Endothelial cell of umbilical vein (primary cell): ENCODE measurements at places on chromosomes 7 and 10. TPM values are rescaled to one million over a fixed set of nuclear protein-coding genes. Genes with fewer than 3 reads are reported as not detected.

TMEM225B gene
- 0.08 and 0.29 TPM in 2 replicates for polyA plus RNA-seq

SPDYE9 gene
- not detected in 2 replicates for polyA plus RNA-seq

OR2F2 gene
- polyA plus RNA-seq, result not detected in 2 replicates

CHCHD2 gene
- polyA plus RNA-seq, result 616 and 626 TPM in 2 replicates

CRYGN gene
- not detected in 2 replicates for polyA plus RNA-seq

OR13A1 gene
- not detected in 2 replicates for polyA plus RNA-seq

NKX6-2 gene
- polyA plus RNA-seq, result not detected in 2 replicates

TUBB8 gene
- 0.18 and 0.45 TPM in 2 replicates for polyA plus RNA-seq

CAMK2B gene
- polyA plus RNA-seq, result 0.57 and 0.72 TPM in 2 replicates

GRCh38 chr7:36949711-36950600 is 225.7 kb upstream of the AOAH start:
- no peak for DNase-seq

- peak; percentile 96 for DNase-seq
These were observed at the start of gene ITGB1 for GRCh38 chr10:32958085-32959005. TSS of gene ITGB1 (minus strand) at chr10:32958230. CDS start at chr10:32935558, 22,672 bp downstream.

DNA sequence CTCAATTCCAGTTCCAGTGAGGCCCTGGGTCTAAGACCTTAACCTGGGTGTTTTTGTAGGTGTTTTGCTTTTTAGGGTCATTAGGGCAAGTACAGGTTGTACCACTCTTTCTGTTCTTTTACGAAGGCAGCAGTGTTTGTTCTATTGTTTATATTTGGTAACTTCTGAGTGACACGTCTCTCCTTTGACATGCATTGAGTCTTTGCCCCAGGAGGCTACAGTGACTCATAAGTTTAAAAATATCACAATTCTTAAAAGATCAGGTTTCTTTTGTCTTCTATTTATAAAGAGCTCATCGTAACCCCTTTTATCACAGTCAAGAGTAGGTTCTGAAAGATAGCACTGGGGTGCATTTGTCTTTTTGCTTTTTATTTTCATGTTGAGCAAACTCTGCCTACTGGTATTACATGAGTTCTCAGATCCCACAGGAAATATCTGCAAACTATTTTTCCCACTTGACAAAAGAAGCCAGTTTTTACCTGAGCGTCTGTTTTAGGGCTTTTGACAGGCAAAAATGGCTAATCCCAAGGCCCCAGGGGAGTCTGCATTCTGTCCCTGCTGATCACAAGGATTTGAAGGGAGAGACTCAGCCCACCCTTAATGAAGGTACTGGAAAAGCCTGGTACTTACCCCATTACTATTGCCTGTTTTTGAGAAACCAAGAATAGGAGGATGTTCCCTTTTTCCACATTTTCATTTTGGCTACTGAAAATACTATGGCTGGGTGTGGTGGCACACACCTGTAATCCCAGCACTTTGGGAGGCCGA is 7.9 kb downstream of the NUDT13 start:
- peak; percentile 72 for DNase-seq

- peak; percentile 13 for DNase-seq
These were observed 27.7 kb downstream of the ZNF775 start for GRCh38 chr7:150406567-150407421.

DNA sequence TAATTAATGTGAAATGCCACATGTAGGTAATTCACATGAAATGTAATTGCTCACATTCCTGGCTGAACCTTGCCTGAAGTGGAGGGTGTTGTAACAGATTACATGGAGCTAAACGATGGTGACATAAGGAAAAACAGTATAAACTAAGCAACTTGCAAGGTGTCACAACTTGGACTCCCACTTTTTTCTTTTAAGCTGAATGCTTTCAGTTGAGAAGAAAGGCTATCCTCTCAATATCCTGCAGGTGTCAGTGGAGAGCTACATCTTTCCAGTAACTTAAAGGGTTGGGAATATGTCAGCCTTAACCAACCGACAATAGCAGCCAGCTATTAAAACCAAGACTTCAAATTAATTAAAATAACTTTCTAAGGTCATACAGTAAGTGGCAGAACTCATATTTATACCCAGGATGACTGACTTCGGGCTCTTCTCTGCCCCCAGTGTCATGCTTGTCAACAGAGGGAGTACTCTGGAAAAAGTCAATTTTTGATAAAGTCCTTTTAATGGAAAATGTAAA is 33.7 kb downstream of the NRBF2 start:
- DNase-seq, result peak; percentile 84

DNA sequence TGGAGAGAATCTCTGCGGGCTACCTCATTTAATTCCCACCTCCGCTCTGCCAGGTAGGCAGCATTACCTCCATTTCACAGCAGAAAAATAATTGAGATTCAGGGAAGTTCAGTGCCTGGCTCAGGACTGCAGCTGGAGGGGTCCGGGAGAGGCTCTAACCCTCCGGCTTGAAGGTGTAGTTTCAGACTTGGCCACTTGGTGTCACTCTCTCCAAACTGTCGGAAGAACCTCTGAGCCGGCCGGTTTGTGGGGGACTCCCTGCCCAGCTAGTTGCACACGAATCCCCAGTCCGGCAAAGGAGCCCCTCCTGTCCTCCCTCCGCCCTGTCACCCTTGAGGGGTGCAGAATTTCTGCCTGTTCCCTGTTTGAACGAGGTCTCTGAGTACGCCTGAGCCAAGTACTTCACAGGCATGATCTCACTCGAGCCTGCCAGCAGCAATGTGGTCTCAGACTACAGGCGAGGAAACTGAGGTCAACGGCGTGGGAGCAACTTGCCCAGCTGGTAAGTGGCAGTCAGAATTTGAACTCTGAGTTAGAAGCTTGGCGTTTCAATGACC is 144.7 kb upstream of the ZNF716 start:
- DNase-seq, result no peak

GRCh38 chr10:100799881-100800280 is 54.5 kb downstream of the PAX2 start:
- no peak for DNase-seq

DNA sequence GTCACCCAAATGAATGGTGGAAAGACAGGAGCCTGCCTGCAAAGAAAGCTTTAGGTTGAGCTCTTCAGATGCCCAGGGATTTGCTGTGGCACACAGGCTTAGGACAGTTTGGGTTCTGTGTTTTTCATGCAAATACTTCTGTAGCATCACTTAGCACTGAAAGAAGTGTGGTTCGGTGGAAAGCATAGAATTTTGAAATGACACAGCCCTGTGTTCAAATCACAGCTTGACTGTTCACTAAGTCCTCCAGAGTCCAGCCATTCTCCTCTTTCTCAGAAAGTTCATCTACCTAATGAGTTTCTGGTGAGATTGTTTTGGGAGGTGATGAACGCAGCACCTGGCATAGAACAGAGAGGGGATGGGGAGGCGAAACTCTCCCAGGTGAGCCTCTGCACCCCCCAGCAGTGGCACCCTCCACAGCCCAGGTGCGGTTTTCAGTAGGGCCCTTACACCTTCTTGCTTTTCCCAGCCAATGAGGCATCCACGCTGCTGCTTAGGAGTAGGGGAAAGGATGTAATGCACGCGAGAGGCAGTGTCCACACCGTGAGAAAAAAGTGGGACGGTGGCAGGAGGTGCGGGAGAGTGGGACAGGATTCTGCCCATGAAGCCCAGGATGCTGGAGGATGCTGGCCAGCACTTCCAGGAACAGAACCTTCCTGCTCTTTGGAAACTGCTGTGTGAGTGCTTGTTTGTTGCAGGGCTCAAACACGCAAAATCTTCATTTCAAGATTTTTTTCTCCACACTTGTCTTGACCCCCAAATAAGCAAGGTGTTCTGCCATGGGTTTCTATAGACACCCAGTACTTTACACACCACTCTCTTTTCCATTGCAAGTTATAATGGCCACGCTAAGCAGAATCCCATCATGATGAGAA is 11.6 kb downstream of the EN2 start:
- no peak for DNase-seq

DNA sequence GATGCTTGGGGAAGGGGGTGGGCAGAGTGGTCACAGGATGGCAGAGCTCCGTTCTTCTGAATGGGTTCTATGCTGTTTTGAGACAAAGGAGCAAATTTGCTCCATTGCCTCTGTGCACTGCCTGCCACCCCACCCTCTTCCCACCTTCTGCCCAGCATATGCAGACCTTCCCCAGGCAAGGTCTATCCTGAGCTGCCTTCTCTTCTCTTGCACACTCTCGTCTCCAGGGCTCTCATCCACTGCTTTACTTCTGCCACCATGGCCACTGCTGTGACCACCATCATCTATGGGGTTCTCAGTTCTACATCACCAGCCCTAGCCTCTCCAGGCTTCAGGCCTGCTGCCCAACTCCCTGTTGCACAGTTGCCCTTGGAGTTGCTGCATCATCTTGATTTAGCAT is 230.4 kb downstream of the TMEM178B start:
- no peak for DNase-seq

- no peak for DNase-seq
These were observed 19.0 kb downstream of the GBF1 start for GRCh38 chr10:102264371-102264770.

GRCh38 chr7:98213296-98213887 is 2.2 kb downstream of the BHLHA15 start:
- DNase-seq, result no peak

DNA sequence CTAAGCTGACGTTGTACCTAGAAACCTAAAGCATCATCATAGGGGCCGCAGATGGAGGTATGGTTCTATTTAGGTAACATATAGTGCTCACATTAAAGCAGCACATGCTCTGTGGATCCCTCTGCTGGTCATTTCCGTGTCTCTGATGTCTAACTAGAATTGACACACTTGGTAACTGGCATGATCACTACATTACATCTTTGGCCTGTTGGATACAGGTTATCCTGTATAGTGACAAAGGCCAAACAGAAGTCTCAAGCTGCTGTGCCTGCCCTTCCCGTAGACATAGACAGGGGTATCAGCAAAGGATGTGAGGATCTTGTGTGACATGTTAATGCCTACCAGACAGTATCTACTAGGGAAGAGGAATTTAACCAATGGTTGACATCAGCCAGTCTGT is 51.2 kb downstream of the KIF5B start:
- DNase-seq, result peak; percentile 57

GRCh38 chr7:18399436-18400235 is 95.9 kb upstream of the HDAC9 start:
- no peak for DNase-seq

DNA sequence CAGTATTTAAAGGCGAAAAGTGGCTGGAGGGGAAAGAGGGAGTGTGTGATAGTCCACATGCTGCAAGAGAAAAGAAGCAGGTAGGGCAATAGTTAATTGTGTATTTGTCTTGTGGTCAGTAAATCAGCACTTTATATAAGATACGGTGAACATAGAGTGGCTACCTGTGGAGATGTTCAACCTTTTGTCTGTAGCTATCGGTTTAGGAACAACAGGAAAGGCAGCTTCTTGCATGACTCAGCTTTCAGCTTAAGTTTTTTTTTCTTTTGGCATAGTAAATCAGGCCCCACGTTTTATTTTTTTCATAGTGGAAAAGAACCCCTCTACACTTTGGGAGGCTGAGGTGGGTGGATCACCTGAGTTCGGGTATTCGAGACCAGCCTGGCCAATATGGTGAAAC is 14.2 kb upstream of the MTPN start:
- peak; percentile 8 for DNase-seq

GRCh38 chr7:158374586-158374985 is 213.0 kb downstream of the PTPRN2 start:
- DNase-seq, result no peak

GRCh38 chr10:33421789-33422462 is 87.5 kb upstream of the NRP1 start:
- peak; percentile 18 for DNase-seq

DNA sequence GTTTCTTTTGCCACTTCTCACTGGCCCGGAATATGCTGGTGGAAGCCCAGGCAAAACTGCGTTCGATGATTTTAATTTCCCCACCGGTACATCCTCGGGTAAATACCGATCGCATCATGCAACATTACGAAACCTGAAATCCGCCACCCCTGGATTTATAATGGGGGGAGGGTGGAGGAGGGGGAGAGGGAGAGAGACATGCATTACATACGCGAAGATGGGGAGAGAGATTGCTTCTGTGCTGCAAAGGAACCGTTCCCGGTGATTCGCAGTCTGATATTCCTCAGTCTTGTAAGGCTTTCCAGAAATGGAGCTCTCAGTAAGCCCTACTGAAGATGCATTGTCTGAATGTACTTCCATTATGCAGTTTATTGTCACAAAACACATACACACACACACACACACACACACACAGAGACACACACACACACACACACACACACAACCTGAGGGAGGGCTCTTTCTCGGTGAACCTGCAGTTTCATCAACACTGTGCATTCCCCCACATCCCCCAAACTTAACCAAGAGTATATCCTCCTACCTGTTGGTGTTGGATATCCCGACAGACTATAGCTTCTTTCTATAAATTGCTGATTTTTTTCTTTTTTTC is 741 bp downstream of the GPR85 start:
- peak; percentile 3 for DNase-seq

- DNase-seq, result no peak
These were observed 15.9 kb downstream of the GUSB start for GRCh38 chr7:65966146-65966545.

DNA sequence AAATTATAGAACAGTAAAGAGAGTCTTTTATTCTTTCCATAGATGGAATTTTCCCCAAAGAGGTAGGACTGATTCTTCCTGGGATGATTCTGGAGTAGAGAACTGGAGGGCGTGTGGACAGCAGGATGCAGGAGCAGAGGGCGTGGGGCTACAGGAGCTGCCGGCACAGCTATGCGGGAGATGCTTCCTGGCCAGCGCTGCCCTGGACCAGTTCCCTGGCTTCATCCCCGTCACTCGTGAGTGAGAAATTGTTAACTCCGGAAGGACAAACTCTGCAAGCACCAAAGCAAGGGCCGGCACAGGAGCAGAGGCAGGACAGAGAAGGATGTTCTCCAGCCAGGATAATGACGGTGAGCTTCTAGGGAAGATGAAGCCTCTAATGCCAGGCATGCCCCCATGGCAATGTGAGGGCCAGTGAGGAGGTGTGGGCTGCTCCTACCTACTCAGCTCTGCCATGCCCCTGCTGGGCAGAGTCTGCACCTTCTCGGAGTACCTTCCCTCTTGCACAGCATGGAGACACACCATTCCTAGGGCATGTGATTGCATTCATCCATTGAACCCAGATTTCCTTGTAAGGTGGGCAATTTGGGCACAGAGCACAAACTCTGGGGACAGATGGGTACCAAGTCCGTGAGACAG is 760.9 kb upstream of the IGFBP3 start:
- DNase-seq, result no peak

- DNase-seq, result peak; percentile 54
These were observed 669 bp downstream of the PI4K2A start for GRCh38 chr10:97640868-97641811.

DNA sequence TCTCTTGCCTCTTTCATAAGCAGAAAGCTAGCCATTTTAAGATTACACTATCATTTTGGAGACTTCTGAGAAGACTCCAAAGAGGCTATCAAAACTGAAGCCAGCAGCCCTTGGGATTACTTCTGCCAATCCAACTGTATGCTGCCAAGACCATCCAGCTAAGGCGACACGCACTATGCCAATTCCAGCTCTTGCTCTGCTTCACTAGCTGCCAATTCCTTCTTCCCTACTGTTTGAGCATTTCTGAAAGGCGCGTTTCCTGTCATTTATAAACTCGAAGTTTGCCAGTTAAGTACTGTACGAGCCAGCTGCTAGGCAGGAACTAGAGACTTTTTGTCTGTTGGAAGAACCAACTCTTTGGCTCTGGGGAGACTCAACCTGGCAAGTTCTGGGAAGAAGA is 36.5 kb downstream of the MALSU1 start:
- peak; percentile 83 for DNase-seq
